ENCODE measurements at places on chromosomes 11 and 22.

DNA sequence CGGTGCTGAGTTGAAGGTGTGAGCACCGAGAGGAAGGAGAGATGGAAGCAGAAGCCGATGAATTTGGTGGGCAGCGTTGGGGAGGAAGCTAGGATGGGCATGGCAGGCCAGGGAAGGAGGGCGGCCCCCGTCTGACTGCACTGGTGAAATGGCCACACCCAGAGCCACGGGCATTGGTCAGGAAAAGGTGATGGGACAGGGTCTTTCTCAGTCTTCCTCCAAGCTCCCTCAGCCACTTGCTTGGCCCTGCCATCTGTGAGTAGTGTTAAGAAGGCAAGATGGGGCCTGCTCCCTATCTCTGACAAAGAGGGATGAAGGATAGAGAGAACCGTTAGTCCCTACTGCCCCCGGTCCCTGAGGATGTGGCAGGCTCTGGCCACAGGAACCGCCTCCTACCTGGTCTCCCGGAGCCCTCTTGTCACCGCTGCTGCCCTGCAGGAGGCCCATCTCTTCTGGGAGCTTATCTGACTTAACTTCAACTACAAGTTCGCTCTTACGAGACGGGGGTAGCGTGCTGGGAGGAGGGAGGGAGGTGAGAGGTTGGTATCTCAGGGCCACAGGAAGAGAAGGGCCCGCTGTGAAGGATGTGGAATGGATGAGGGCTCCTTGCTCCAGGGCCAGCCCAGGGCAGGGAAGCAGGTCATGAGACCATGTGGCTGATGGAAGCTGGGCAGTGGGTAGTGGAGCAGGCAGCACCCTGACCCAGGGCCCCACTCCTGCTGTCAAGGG lies 6.8 kb downstream of the MCAM start:
- no peak for DNase-seq

DNA sequence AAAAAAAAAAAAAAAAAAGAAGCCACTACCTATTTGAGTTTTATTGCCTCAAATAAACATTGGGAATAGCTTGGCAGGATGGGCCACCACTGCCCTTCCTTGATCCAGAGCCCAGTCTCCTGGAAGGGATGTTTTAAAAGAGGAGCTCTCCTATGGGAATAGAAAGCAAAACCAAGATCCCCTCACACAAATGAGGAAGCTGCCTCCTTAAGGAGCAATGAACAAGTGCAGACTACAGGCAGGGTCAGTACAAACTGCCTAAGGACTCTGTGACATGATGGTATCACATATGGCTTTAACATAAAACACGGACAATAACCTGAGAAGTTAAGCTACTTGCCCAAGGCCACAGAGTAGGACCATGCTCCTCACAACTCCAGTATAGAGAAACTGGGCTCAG lies 120.8 kb downstream of the NAT10 start:
- DNase-seq: no peak

- DNase-seq: no peak
Measured at GRCh38 chr11:27129686-27130085, 89.1 kb downstream of the BBOX1 start.

DNA sequence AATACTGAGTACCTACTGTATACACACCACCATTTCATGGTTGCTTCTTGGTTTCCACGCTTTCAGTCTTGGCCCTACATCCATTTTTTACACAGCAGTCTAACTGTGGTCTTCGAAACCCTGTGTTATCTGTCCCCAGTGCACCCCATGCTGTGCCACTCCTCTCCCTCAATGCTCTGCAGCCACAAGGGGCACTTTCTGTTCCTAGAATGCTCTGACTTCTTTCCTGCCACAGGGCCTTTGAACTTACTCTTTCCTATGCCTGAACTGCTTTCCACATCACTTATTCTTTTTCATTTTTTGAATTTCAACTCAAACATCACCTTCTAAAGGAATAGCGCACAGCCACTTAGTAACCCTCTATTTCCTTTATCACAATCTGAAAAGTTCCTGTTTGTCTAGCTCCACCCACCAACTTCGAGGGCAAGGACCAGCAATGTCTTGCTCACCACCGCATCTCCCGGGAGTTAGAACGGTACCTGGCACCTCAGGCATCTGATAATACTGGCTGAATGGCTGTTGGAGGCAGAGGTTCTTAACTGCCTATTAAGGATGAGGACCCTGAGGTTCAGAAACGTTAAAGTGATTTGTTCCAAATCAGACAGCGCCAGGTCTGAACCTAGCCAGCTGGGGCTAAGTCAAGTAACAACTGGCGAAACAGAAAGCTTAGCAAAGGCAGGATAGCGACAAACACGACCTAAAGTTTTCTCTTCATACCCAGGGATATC lies 568 bp downstream of the ALG8 start:
- DNase-seq: no peak

- DNase-seq: no peak
Measured at GRCh38 chr11:115321605-115322289, 182.5 kb downstream of the CADM1 start.

DNA sequence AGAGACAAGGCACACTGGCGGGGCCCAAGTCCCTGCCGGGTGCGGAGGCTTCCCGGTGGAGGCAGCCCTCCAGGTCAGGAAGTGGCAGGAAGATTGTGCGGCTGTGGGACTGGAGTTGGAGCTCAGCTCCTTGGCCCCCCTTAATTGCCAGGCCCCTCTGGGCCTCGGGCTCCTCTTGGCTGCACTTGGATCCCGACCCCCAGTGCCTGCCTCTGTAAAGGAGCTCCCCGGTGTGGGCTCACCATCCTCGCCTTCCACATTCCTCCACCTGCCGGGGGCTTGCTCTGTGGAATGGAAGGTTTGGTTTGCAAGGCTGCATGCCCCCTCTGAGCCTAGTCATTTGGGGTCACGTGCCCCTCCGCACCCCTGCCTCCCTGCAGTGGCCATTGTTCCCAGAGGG lies 38.1 kb upstream of the COMT start:
- DNase-seq: no peak

DNA sequence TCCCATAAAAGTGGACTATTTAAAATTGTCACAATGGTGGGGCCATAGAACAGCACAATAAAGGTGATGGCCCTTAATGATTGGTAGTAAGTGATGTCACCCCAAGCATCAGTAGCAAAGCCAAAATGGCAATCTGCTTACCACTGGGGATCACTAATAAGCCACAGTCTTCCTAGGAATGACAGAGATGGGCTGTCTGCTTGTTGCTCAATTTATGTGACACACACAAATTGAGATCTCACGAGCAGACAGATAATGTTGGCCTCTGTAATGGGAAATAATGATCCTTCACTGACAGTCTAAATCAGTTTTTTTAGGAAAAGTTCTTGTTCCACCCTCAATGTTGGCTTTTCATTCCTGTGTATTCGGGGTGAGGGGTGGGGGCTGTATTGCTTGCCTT lies 515.1 kb downstream of the BRD1 start:
- DNase-seq: no peak

GRCh38 chr11:123209591-123209990 lies 14.5 kb upstream of the CLMP start:
- no peak for DNase-seq

DNA sequence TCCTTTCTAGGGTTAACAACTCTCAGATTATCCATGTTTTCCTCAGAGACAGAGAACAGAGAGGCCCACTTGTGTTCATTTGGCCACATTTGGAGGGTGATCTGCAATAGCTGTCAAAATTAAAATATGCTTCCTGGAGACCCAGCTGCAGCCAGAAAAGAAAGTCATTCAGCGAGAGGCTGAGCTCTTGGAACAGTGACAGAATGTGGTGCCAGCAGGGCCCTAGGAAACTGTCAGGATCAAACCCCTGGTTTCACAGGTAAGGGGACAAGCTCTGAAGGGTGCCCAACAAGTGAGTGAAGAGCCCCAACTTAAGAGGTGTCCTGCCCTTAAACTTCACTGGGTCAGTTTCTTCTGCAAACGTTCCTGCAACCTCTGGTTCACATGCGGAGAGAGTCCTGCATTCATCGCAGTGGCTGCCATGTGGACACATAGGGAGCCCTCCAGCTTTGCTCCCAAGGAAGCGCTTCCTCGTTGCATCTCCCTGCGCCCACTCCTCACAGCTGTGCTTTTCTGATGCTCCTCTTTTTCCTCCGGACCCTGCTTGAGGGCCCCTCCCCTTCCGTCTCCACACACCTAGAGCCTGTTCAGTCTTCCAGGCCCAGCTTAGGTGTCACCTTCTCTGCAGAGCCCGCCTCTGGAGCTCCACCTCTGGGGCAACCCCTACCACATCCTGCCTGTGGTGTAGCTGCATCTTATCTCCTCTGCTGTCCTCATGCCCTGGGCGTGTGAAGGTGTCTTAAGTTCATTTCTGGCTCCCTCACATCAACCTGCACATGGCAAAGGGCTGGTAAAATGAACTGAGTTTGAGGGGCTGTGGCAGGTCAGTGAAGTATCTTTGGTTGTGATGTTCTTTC lies 3.9 kb downstream of the UCP3 start:
- no peak for DNase-seq

GRCh38 chr11:85094795-85095194 lies 532.3 kb downstream of the DLG2 start:
- DNase-seq: no peak

GRCh38 chr11:101279728-101280127 lies 150.1 kb upstream of the PGR start:
- DNase-seq: no peak

GRCh38 chr11:8749202-8749601 lies 66.6 kb downstream of the RPL27A start:
- DNase-seq: no peak

DNA sequence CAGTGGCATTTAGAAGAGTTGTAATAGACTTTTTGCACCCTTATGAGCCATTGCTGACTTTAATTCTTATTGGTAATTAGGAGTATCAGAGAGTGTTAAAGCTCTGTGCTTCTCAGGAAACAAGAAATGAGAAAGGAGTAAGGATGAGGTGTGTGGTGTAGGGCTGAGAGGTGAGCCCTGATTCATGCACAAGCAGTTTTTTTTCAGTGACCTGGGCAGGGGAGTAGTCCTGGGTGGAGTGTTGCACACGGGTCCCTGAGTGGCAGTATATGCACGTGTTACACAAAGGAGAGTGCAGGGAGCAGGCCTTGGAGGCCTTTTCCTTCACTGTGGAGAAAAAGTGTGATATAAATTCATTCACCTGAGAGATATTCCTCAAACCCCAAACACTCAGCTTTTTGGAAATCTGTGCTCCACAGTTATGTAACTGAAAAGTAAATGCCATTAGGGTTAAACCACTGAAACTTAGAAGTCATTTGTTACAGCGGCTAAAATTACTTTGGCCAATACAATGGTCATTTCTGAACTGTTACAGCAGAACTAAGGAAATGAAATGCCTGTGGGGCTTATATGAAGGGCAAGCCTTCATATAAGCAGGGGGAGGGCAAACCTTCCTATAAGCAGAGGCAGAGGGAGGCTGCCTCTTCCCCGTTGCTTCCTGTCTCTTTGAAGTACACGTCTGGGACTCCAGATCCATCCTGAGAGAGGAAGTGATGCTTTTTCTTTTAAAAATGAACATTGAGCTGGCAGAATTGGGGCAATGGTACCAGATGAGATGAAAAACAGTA lies 62.6 kb upstream of the OLFML1 start:
- DNase-seq: no peak

DNA sequence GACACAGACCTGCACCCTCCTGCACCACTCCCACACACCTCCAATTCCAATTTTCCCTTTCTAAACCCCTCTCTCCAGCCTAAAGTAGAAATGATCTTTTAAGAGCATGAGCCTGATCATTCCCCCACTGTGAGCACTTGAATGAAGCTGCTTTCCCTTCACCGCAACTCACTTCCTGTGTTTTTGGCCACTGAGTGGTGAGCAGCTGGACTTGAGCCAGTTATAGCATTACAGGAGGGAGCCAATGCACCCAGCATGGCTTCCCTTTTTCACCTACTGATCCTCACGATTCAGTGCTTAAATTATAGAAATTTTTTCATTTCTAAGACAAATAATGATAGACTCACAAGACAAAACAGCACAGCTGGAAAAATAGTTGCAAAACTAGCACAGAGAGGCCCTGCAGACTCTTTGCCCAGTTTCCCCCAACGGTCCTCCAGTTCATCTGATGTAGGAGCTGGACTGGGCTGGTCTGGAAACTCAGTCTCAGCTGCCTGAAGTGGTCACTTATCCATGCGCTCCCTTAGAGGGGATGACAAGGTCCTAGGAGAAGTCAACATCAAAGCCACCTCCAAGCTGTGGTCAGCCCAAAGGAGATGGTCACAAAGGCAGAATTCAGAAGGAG lies 9.7 kb upstream of the APOL4 start:
- no peak for DNase-seq

DNA sequence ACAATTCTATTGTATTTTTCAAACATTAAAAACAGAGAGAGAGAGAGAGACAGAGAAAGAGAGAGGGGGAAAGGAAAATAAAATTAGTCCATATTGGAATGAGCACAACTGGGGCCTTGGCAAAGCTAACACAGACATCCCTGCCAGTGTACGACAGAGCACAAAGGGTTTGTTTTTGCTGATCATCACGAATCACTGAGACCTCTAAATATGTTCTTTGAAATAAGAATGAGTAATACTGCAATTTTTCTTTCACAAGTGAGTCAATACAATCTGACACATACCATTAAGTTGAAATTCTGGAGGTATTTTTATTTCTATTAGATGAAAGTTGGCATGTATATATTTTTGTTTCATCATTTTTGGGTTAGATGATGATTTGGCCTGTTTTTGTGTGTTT lies 27.0 kb upstream of the LRRC4C start:
- no peak for DNase-seq

- no peak for DNase-seq
Measured at GRCh38 chr11:9253086-9253485, 12.1 kb downstream of the DENND5A start.

DNA sequence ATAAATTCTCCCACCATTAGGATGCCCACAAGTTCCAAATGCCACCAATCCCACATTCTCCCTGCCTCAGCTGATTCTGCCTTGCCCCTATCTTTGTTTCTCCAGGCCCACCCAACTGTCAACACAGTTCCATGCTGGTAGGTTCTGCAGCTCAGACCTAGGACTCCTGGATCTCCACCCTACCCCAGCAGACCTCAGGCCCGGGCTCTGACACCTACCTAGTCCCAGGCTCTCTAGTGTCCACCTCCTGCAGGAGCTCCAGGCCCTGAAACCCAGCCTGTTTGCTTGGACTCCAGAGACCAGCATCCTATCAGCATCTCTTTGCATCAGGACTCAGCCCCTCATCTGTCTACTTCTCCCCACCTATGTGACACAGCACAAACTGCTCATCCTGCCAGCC lies 86.5 kb downstream of the PDE2A start:
- DNase-seq: no peak

DNA sequence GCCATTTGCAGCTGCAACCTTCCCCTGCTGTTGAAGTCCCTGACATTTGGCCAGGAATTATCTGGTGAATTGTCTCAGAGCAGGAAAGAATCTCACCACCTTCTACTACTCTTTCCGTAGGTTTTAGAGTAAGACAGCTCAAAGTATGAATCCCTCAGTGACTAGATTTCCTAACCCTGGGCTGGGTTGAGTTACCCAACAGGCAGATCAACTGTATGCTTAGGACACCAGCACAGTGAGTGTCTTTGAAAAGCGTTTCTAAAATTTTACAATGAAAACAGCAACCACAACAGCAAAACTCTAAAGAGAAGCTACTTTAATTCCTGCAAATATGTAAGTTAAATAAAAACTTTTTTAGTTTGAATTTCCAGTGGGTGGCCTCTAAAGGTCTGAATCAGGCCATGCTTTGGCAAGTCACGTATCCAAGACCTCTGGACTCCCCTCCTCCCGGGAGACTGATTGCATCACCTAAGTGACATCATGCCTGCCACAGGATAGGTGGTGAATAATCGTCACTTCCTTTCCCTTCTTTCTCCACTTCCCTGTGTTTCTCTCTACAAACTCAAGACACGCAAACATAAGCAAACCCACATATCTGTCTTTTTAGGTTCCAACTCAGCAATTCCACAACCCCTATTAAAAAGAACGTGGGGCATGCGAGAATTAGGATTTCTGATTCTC lies 7.8 kb downstream of the OR8B12 start:
- DNase-seq: no peak
